Activated CD4-positive, alpha-beta T cell treated with anti-CD3 and anti-CD28 coated beads, Interleukin-2, amount 50 U/mL, for 16 hours (primary cell): ENCODE measurements at places on chromosomes 5 and 9.

DNA sequence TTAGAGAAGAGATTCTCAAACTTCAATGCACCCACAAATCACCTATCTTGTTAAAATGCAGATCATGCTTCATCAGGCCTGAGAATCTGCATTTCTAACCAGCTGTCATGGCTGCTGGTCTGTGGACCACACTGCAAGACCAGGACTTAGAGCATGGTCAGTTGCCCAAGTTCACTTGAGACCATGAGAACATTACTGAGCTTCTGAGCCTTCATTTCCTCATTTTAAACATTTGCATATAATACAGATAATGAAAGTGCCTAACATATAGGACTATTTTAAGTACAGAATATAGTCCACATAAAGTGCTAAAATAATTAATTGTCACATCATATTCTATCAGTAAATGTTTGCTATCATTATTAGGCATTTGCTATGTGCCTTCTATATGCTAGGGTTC is 260.8 kb upstream of the TNC start:
- no peak for DNase-seq

DNA sequence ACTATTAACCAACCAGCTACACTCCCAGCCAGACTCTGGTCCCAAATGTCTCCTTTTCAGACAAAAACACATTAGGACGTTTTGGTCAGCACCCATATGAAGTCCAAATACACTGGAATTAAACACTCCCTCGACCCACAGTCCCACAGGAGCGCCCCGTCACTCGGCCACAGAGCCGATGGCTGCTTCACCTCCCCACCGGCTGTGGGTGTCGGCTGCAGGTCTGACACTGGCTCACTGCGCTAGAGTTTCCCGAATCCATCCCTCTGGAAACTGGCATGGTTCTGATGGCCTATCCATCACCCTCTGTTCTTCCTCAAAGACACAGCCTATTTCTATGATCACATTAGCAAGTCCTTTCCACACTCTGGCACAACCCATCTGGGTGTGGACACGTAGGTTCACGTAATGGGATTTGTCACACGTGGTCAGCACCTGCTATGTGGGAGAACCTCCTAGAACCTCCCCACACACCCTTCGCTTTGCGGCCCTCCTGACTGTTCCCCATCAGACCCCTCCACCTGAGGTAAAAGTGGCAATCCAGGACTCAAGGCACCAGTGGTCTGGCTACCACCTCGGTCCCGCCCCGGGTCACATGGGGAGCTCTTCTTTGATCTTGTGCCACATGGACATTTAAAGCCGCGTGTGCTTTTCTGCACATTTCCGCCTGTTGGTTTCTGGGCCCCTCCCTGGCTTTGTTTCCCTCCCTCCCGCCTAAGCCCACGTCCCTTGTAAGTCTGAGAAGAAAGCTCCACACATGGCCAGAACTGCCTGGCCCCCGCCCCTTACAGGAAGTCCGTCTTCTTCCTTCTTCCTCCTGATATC is 131.1 kb upstream of the PHYKPL start:
- DNase-seq, result no peak

DNA sequence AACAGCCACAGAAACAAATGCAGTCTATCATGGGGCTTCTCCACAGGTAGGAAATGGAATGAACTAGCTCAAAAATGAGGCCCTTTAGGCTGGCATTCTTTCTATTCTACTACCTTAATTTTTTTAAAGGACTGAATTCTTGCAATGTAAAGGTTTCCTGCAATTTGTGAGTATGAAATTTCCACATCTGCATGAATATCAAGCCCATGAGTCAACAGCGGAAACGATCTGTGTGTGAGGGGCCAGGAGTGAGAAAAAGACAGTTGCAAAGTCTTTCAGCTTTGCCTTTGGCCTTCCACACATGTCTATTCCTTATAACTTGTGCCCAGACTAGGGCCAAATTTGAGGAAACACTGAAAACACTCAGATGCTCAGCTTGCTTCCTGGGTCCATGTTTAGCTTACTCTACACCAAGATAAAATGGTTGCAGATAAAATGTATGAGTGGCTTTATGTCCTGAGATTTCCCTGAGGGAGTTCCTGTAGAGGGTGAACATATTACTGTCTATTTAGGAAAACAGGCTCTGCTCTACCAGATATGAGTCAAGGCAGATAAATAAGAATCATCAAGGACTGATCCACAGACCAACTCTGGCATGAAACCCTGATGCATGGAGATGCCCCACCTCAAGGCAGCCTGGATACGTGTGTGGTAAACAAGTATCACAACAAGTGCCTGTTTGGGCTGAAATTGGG is 46.5 kb downstream of the RETREG1 start:
- DNase-seq, result no peak

DNA sequence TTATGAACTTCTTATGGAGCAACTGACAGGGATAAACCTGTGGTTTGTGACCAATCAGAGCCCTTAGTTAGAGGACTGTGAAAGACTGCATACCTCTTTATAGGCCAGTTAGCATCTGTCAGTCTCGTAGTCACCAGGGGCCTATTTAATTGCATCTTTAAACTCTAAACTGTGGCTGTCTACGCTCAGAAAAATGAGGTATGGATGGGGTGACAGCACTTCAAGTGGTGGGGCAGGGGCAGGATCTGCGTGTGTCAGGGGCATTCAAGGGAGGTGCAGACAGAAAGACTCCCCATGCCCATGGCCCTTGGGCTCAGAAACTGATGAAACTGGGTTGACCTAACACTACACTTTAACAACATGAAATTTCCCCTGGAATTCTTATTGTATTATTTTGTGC is 132.6 kb upstream of the TBCA start:
- no peak for DNase-seq

DNA sequence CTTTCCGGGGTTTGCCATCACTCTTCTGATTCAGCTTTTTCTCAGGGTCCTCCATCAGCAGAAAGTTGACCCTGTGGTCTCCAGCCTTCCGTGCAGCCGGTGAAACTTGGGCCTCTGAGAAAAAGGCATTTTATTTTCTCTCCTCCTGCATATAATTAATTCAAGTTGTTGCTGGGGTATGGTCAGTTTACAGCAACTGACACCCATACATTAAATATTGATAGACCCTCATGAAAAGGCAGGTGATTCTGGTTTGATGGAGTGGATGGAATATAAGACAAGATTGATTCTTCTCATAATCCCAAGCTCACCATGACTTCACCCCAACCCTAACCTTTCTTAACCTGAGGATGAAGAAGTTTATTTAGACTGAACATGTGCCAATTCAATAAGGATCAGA is at the start of gene GRXCR2:
GRXCR2 (minus strand) TSS at position 101 of the 400 bp plus-strand sequence; CDS start at position 55, 46 bp downstream.
- DNase-seq, result no peak

DNA sequence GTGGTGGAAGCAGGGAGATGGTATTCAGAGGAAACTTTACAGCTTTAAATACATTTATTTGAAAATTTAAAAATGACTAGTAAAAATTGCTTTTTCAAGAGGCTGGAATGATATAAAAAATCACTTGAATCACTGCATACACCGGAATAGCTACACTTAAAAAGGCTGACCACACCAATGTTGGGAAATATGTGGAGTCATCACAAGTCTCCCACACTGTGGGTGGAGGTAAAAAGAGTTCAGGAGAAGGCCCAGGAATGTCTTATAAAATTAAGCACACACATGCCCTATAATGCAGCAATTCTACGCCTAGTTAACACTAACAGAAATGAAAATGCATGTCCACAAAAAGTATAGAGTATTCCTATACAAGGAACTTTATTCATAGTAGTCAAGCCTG is 198.1 kb downstream of the ROR2 start:
- DNase-seq, result no peak

- DNase-seq, result no peak
Measured at GRCh38 chr9:113215132-113215531, 5.9 kb downstream of the FKBP15 start.

GRCh38 chr5:139422307-139422893 is 16.9 kb downstream of the DNAJC18 start:
- peak; percentile 87 for DNase-seq

- DNase-seq, result no peak
Measured at GRCh38 chr9:17401858-17402257, 177.0 kb upstream of the SH3GL2 start.

DNA sequence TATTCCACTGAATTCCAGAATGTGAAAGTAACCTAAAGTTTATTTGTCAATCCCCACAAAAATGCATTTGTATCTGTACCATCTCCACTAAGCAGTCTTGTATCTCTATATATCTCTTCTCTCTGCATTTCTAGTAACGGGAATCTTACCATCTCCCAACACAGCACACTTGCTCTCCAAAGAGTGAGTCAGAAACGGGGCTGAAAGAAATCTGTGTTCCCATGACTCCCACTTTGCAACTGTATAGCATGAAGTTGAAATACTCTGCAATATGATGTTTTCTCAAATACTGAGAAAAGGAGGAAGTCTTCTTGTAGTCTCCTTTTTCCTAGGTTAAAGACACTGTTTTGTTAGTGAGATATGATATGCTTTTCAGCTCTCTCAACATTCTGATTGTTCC is 848.8 kb upstream of the ACO1 start:
- no peak for DNase-seq

- DNase-seq, result no peak
Measured at GRCh38 chr5:30839956-30840355, 353.5 kb upstream of the CDH6 start.

GRCh38 chr5:11420969-11421368 is 483.3 kb downstream of the CTNND2 start:
- no peak for DNase-seq

DNA sequence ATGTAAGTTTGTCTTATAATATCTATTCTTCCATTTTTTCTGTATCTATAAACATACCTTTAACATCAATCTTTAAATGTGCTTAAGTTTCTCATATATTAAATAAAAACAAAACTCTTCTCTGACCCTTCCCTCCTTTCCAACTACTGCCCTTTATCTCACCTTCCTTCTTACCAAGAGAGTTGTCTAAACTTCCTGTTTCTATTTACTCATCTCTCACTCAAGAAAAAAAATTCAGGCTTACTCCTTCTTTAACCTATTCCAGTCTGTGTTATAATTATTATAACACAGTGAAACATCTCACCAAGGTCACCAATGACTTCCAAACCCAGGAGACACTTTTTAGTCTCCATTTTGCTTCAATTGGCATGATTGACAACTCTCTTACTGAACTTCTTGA is 140.9 kb downstream of the CCDC171 start:
- DNase-seq, result no peak

DNA sequence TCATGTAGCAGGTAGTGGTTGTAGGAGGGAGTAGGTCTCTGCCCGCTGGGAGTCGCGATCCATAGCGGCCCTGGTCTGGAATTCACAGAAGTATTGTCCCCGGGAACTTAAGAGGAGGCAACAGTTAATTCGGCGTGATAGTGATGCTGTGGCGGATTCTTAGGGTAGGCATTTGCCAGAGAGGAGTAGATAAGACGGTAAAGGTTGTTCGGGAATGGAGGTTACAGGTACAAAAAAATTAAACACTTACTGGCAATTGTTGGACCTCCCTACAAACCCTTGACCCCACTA is 679 bp downstream of the SMC5 start:
- DNase-seq, result no peak

DNA sequence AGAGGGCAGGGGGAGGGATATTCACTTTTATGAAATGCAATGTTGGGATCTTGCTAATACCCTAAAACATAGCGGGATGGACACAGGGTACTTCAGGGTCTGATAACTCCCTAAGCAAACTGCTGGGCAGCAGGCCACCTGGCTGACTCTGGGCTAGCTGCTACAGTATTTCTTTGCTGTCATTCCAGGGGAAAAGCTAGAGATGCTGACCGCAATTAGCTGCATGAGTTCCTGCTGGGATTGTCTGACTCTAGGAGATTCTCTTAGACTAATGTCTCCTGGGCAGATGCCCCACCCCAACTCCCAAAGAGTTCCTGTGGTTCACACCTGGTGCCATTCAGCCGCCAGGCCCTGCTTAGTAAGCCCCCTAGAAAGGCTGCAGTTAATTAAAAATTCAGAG is 69.9 kb downstream of the PSAT1 start:
- no peak for DNase-seq

GRCh38 chr9:17236147-17236546 is 101.3 kb downstream of the CNTLN start:
- DNase-seq, result no peak

GRCh38 chr5:39544941-39545340 is 120.2 kb upstream of the DAB2 start:
- no peak for DNase-seq

GRCh38 chr9:108910914-108911313 is 23.0 kb downstream of the ELP1 start:
- DNase-seq, result no peak

DNA sequence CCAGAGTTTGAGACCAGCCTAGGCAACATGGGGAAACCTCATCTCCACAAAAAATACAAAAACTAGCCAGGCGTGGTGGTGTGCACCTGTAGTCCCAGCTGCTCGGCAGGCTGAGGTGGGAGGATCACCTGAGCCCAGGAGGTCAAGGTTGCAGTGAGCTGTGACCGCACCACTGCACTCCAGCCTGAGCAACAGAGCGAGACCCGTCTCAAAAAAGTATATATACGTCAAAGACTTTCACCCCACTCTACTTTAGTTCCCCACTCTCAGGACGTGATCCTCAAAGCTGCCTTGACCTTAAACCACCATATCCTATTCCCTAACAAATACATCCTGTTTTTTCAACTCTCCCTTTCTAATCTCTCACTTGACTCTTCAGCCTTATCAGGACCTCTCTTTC is 41.0 kb downstream of the PCDHGC5 start:
- DNase-seq, result no peak

DNA sequence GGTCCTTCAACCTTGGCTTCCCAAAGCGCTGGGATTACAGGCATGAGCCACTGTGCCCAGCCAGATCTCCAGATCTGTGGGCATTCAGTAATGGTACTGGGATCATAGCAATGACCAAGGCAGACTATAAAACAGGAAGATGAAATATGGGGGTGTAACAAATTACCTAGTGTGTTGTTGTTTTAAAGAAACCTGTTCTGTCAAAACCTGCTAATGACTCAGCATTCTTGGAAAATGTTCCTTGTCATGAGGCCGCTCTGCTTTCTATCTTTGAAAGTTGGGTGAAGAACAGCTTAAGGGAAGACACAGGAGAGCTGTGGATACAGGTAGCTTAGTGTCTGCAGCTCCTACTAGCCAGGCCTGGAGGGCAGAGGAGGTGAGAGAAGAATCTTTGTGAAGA is 19.4 kb downstream of the TARS1 start:
- DNase-seq, result no peak

DNA sequence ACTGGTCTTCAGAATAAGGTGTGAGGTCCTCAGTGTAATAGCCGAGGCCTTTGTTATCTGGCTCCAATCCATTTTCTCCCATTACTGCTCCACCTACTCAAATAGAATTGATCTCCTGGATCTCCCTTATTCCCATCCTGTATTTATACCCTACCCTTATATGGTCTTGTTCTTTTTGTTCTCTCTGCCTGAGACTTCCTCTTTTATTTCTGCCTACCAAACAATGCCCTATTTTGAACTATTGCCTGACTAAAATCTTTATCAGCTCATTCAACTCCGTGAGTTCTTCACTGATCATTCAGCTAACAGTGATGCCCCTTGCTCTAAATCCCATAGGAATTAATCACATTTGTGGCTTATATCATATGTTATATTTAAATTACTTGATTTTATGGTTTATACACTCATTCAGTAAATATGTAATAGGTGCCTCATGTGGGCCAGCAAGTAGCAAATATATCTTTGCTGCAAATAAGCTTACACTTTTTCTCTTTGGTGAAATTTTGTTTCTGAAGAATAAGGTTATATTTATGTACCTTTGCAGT is 417.5 kb upstream of the MEF2C start:
- DNase-seq, result no peak
